ENCODE measurements at places on chromosomes 7 and 10. TPM values are rescaled to one million over a fixed set of nuclear protein-coding genes. Genes with fewer than 3 reads are reported as not detected.

GRCh38 chr7:141455723-141456122 is 95.5 kb upstream of the AGK start:
- no peaks in the 10 kb centered on the region for H3K36me3 ChIP-seq
- DNase-seq: no peak
- no peaks in the 10 kb centered on the region for H3K4me1 ChIP-seq
- H3K27me3 ChIP-seq: no peaks in the 10 kb centered on the region
- H3K4me3 ChIP-seq: no peak overlapping the region
- H3K27ac ChIP-seq: no peak overlapping the region

DNA sequence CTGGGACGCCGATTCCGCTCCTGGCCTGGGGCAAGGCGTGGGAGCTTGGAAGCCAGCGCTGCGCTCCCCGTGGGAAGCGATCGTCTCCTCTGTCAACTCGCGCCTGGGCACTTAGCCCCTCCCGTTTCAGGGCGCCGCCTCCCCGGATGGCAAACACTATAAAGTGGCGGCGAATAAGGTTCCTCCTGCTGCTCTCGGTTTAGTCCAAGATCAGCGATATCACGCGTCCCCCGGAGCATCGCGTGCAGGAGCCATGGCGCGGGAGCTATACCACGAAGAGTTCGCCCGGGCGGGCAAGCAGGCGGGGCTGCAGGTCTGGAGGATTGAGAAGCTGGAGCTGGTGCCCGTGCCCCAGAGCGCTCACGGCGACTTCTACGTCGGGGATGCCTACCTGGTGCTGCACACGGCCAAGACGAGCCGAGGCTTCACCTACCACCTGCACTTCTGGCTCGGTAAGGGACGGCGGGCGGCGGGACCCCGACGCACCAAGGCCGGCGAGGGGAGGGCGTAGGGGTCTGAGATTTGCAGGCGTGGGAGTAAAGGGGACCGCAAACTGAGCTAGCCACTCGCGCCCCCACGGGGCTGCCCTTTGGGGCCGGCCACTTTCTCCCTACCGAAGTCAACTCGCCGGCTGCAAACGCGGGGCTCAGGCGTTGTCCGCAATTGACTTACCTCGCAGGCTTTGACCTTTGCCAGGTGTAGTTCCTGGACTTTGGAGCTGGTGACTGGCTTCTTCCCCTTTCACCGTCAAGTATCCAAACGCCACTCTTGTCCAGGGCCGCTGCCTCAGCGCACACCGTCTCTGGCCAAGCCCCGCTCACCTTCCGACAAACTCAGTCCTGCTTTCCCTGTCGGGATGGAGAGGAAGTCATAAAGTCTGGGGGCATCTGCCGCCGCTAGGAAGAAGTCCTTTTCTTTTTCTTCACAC is at the start of gene SCIN:
Gene SCIN (plus strand): TSS at position 187 of the 928 bp plus-strand sequence. CDS start 67 bp downstream, at position 254.
- peak within 1 kb of the TSS; percentile 39 for H3K4me3 ChIP-seq
- no peaks in the 10 kb centered on the region for H3K4me1 ChIP-seq
- DNase-seq: peak; percentile 75
- no peak within 1 kb of the TSS for H3K27ac ChIP-seq

GRCh38 chr7:98802088-98802780 is 67.6 kb downstream of the TMEM130 start:
- H3K36me3 ChIP-seq: no peaks in the 10 kb centered on the region
- no peak overlapping the region for H3K27ac ChIP-seq
- no peak overlapping the region for H3K4me3 ChIP-seq
- H3K4me1 ChIP-seq: no peaks in the 10 kb centered on the region
- no peaks in the 10 kb centered on the region for H3K27me3 ChIP-seq

DNA sequence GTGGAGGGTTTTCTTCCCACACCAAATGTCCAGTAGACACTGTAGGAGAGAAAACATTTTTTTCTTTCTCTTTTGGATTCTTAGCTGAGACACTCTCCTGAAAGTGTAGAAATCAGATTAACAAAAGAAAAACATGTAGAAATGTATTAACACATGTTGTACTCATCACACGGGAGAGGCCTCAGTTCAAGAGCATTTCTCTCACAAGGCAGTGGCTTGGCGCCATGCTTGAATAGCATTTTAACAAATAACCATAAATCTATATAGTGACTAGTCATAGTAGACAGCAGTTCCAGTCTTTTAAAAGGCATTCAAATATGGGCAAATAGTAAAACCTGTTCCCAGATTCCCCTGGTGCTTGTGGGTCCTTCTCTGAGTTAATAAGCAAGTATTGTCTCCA is 38.3 kb upstream of the GHITM start:
- no peaks in the 10 kb centered on the region for H3K36me3 ChIP-seq
- H3K4me3 ChIP-seq: no peak overlapping the region
- no peak overlapping the region for H3K27ac ChIP-seq
- DNase-seq: no peak

- no peaks in the 10 kb centered on the region for H3K36me3 ChIP-seq
- H3K27me3 ChIP-seq: no peaks in the 10 kb centered on the region
- H3K4me1 ChIP-seq: no peaks in the 10 kb centered on the region
- no peak for DNase-seq
Measured at GRCh38 chr10:71158902-71159301, 53.5 kb upstream of the UNC5B start.

DNA sequence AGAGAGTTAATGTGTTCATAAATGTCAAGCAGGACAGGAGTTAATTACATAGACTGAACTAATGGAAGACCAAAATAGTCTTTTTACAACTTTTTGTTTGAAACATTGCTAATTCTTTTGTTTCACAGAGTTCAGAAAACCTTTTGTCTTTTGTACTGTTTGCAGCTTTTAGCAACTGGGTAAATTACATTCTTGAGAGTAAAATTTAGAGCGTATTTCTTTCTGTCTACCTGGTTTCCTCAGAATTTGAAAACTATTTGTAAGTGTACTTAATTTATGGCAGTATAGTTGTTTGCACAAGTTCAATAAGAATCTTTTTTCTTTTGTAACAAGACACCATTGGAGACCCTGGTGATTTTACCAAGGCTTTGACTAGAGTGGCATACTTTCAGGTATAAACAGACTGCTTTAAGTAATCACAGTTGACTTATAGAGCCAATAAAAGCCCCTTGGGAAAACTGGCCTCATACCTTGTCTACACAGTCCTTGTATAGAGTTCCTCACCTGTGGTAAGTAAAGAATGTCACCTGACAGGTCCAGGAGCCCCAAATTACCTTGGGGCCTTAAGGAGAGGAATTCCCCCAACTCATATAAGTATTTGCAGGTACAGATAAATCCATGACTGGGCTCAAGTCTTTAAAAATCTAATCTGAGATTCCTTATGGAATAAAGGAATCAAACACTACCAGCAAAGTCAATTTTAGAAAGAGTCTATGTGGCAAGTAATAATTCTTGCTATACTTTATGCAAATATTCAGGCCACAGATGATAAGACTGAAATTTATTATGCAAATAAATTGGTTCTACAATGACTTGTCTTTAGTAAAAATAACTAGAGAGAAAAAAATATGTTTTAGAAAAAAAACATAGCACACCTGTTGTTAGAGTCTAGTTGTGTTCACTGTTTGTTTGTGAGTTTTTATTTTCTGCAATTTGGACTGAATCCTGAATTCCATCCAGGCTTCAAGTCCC is 23.6 kb upstream of the CREB3L2 start:
- H3K27ac ChIP-seq: no peak overlapping the region
- peaks cover 10% of the 10 kb centered on the region for H3K4me1 ChIP-seq
- DNase-seq: no peak
- H3K4me3 ChIP-seq: no peak overlapping the region
- H3K27me3 ChIP-seq: no peaks in the 10 kb centered on the region

- no peaks in the 10 kb centered on the region for H3K4me1 ChIP-seq
- H3K27ac ChIP-seq: no peak overlapping the region
- H3K4me3 ChIP-seq: no peak overlapping the region
- no peaks in the 10 kb centered on the region for H3K27me3 ChIP-seq
- no peaks in the 10 kb centered on the region for H3K36me3 ChIP-seq
Measured at GRCh38 chr7:38699471-38699870, 68.3 kb upstream of the AMPH start.

DNA sequence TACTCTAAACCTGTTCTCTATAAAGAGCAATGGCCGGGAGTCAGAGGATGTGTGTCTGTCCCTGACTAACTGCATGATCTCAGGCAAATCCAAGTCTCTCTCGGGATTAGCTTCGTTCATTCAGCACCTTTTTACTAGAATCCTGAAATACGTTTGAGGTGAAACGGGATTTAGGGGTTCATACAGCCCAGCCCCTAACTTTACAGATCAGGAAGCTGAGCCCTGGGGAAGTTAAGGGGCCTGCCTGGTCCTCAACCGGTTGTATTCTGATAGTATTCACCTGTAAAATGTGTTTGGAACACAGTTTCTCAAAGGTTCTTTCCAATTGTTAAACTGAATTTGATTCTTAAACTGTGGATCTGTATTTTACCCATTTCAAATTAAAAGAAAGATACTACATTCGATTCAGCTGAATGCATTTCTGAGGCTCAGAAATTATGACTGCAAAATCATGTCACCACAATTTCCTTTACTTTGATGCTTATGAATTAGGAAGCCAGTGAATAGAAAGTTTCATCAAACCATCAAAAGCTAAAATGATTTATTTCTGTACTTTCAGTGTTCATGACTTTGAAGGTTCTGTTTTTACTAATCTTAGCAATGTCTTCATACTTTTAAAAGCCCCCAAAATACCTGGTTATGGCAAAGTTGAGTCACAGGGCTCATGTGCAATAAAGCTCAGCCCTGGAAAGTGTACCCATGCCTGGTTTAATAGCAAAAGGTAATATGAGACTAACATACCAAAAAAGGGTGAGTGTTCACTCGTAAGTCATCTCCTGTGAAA is 28.9 kb upstream of the EZH2 start:
- H3K27ac ChIP-seq: no peak overlapping the region
- H3K4me3 ChIP-seq: no peak overlapping the region
- H3K27me3 ChIP-seq: no peaks in the 10 kb centered on the region
- H3K36me3 ChIP-seq: no peaks in the 10 kb centered on the region
- no peak for DNase-seq

- H3K4me3 ChIP-seq: no peak overlapping the region
- peaks cover 29% of the 10 kb centered on the region for H3K4me1 ChIP-seq
- H3K27me3 ChIP-seq: no peaks in the 10 kb centered on the region
Measured at GRCh38 chr10:51080311-51081006, 6.2 kb downstream of the PRKG1 start.

DNA sequence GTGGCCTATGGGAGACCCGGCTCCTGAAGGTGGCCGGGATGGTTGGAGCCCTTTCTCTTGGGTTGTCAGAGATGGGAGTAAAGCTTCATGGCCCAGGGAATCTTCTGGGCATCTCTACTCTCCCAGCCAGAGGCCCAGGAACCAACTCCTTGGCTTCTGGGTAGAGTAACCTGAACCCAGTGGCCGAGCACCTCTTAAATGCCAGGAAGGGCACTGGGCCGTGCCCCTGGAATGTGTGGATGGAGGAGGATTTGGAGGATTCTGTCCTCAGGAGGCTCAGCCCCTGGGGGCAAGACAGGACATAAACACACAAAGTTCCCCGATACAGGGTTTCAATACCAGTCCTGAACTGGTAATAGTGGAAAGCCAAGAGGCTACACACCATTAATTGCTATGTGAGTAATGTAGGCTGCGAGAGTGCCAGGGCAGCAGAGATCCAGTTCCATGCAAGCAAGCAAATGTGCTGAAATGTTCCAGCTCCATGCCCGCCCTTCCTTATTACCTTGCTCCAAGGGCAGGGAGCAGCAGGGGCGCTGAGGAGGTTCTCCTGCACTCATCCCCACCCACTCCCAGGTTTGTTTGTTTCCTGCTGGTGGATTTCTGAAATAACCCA is 1.2 kb downstream of the PALD1 start:
- peaks cover 17% of the 10 kb centered on the region for H3K4me1 ChIP-seq
- no peaks in the 10 kb centered on the region for H3K36me3 ChIP-seq
- peak overlapping the region; percentile 64 for H3K4me3 ChIP-seq
- DNase-seq: no peak

- no peaks in the 10 kb centered on the region for H3K4me1 ChIP-seq
- no peaks in the 10 kb centered on the region for H3K36me3 ChIP-seq
- no peak overlapping the region for H3K4me3 ChIP-seq
- DNase-seq: no peak
- H3K27ac ChIP-seq: no peak overlapping the region
- no peaks in the 10 kb centered on the region for H3K27me3 ChIP-seq
Measured at GRCh38 chr7:86653919-86654659, 10.4 kb downstream of the GRM3 start.

DNA sequence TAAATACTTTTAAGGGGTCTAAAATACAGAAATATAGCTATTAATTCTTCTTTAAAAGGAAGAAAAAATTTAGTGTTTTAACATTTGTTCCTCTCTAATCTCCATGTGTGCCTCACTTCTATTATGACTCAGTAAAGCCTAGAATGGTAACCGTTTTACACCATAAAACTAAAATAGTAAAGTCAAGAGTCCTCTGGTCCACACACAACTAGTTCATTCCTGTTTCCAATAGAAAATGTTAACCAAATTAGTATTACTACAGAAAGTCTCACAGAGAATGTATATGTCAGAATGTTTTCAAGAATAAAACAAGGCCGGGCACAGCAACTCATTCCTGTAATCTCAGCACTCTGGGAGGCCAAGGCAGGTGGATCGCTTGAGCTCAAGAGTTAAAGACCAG is 55.8 kb downstream of the CNOT4 start:
- no peaks in the 10 kb centered on the region for H3K27me3 ChIP-seq
- H3K4me1 ChIP-seq: no peaks in the 10 kb centered on the region
- H3K36me3 ChIP-seq: no peaks in the 10 kb centered on the region

- H3K4me1 ChIP-seq: peaks cover 4% of the 10 kb centered on the region
- no peak overlapping the region for H3K4me3 ChIP-seq
- no peak for DNase-seq
- no peaks in the 10 kb centered on the region for H3K27me3 ChIP-seq
Measured at GRCh38 chr10:12397941-12398340, 48.6 kb downstream of the CAMK1D start.

DNA sequence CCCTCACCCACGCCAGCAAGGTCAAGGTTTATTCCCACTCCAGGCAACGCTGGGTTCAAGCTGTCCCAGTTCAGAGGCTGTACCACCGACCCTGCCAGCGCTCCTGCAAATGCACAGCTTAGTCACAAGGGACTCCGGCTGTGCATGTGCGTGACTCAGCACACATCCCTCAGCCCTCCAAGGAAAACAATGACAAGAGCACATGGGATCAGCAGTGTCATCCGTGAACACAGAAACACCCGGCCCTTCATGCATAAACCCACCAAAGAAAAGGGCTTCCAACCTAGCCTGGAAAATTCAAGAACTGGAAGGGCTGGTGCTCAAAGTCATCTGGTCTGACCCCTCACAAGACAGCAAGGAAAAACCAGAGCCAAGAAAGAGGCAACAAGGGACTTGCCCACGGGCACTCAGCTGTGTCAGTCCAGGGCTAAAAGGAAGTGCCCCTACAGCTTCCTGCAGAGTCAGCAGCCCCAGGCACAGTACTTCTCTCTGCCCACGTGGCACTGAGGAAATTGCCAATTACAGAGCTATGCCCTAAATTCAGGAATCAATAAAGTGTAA is 106.1 kb downstream of the KCNMA1 start:
- peaks cover 15% of the 10 kb centered on the region for H3K4me1 ChIP-seq
- DNase-seq: no peak
- H3K36me3 ChIP-seq: no peaks in the 10 kb centered on the region
- H3K4me3 ChIP-seq: no peak overlapping the region

CUZD1 gene
- total RNA-seq: 13.0 TPM

SDK1 gene
- total RNA-seq: 7.3 TPM

TFEC gene
- not detected for total RNA-seq

C10orf67 gene
- total RNA-seq: 0.11 TPM

PKD1L1 gene
- 0.22 TPM for total RNA-seq

C1QL3 gene
- total RNA-seq: 1.3 TPM

CUL1 gene
- 76.1 TPM for total RNA-seq

PTPN12 gene
- 111 TPM for total RNA-seq

STEAP1B gene
- 8.7 TPM for total RNA-seq

PRSS2 gene
- total RNA-seq: not detected

HOGA1 gene
- 0.28 TPM for total RNA-seq

Measured in H1 (cell line).